CD4-positive, alpha-beta T cell (primary cell): ENCODE measurements at places on chromosomes 16 and 17. TPM values are rescaled to one million over a fixed set of nuclear protein-coding genes. Genes with fewer than 3 reads are reported as not detected.

The MRPL38 gene
- 147 TPM for total RNA-seq

The GRIN2A gene
- not detected for total RNA-seq

The PRAC1 gene
- total RNA-seq, result not detected

The CACNG1 gene
- not detected for total RNA-seq

The C1QTNF8 gene
- not detected for total RNA-seq

The NKD1 gene
- 9.8 TPM for total RNA-seq

The CLDN9 gene
- total RNA-seq, result not detected

The RTN4RL1 gene
- 0.11 TPM for total RNA-seq

The TLCD2 gene
- 0.19 TPM for total RNA-seq

The FGF11 gene
- total RNA-seq, result 1.5 TPM

The HAS3 gene
- 3.2 TPM for total RNA-seq

The ABCC12 gene
- total RNA-seq, result not detected

The ZP2 gene
- not detected for total RNA-seq

The ZNF750 gene
- not detected for total RNA-seq

The CCL17 gene
- total RNA-seq, result not detected

The GPRC5C gene
- total RNA-seq, result not detected

The SCN4A gene
- 0.03 TPM for total RNA-seq

The PRR35 gene
- total RNA-seq, result not detected

The CEP20 gene
- 15.5 TPM for total RNA-seq

The CRISPLD2 gene
- 2.6 TPM for total RNA-seq
